ENCODE measurements at places on chromosomes 16 and 17.

GRCh38 chr16:75254359-75254837, 3.0 kb upstream of the BCAR1 start:
- DNase-seq, result no peak

DNA sequence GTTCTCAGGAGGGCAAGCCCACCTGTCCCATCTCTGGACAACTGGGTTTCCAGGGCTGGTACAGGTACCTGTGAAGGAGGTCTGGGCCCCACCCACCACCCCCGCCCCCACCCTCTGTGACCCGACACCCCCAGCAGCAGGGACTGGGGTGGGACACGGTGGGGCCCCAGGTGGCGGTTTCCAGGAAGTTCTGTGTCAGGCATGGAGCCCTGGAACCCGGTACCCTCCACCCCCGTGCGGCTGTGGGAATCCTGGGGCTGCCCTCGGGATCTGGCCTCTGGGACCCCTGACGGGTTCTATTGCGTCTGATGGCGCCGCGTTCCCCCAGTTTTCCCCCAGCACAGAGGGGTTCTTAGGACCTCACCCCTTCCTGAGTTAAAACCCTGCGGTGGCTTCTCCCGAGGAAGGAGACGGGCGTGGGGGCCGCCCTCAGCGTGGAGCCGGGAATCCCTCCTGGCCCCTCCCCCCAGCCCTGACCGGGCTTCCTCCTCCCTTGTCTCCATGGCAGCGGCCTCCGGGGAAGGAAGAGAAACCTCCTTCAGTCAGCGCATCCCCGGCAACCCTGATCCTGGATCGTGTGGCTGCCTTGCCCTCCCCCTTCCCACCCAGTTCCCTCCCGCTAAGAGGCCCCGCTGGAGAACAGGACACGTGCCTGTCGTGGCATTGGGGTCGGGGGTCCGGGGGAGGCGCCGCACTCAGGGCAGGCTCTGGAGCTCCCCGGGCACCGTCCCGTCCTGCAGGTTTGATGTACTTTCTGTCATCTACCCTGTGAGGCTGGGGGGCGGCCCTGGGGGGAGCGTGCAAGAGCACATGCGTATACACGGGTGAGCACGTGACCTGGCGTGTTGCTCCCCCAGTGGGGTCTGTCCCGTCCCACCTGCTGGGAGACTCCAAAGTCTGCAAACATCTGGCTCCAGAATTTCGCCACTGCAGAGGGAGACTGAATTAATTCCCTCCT, 30.3 kb downstream of the CACNA1H start:
- no peak for DNase-seq

DNA sequence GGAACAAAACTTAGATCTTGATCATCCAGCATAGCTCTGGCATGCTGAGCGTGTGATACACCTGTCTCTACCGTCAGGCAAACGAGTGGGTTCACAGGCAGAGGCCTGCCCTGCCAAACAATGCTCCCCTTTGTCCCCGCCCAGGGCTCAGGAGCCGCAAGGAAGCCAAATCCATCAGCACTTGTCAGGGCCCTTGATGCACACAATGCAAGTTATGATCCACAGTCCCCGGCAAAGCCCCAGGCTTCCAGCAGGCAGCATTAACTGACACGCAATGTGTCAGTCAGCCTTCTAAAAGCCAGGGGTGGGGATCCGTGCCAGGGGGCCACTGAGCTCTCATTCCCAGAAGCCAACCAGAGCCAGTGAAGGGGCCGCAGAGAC, 460.9 kb downstream of the SLC39A11 start:
- DNase-seq, result no peak

DNA sequence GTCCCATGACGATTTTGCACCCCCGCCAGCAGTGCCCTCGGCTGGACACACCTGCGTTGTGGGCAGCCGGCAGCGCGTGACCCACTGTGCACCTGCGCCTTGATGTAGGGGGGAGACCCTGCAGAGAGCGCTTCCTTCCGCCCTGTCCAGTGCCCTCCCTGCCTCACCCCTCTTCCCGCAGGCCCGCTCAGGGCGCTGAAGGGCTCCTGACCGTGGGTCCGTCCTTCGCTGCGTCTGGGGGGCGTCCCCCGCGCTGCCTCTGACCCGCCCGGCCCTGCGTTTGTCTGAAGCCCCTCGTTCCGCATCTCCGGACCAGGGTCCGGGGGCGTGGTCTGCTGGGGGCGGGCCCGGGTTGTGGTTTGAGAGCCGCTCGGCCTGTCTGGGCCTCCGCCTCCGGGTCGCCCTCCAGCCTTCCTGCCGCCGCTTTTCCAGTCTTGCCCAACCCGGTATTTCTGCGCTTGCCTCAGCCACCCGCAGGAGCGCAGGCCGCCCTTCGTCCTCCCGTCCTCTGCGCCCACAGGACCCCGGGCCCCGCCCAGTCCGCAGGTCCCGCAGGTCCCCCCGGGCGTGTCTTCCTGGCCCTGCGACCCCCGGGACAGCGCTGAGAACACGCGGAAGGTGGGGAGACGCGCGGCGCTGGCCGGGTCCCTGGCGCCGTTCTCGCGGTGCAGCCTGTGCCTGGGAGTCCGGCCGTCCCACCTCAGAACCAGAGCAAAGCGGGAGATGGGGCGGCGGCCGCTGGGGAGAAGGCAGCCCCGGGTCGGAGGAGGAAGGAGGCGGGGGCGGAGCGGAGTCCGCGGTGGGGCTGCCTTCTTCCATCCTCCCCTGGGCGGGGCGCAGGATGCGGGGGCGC, 4.0 kb upstream of the IL17C start:
- no peak for DNase-seq

GRCh38 chr17:32323811-32324491, 18.0 kb downstream of the C17orf75 start:
- no peak for DNase-seq

DNA sequence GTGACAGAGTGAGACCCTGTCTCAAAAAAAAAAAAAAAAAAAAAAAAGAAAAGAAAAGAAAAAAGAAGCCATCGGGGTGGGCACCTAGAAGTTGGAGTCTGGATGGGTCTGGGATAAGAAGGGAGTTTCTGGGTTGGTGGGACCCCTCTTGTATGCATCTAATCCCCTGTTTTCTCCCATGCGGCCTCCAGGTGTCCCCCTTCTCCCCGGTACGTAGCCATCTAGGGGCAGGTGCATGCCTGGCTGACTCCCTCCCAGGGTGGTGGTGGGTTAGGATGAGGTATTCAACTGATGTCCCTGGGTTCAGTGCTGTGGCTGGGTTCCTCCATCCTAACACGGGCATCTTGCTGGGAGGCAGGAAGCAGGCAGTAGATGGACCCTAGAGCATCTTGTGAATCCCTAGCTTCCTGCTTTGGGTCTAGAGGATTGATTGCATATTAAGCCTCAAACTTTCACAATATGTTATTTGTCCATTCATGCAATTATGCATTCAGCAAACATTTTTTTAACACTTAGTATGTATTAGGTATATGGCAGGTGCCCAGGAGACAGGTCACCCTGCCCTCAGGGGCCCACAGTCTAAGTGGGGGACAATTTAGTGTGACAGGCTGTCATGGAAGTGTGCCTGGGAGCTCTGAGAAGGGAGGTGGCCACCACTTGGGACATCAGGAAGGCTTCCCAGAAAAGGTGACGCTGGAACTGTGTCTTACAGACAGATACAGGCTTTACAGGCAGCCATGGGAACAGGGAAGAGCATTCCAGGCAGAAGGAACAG, 13.1 kb downstream of the FMNL1 start:
- no peak for DNase-seq

DNA sequence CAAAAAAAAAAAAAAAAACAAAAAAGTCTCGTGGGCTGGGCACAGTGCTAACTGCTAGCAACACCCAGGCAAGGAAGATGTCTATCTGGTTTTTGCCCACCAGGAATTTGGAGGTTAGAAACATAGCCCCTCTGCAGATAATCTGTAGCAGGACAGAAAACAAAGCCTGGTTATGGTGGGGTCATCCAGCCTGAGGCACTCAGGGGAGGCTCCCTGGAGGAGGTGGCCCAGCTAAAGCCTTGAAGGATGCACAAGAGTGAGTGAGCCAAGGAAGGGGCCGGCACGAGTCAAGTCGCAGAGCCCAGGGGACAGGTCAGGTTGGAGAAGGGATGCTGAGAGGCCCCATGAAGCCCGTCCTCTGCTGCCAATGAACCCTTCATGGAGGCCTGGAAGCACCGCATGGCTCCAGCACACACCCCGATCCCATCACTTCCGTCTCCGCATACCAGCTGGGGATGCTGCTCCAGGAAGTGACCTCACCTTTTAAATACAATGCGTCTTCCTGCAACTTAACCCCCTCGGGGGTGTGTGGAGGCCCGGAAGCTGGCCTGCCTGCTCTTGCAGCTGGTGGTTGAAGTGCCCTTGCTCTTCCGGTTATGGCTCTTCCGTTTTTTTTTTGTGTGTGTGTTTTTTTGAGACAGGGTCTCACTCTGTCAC, 86.5 kb downstream of the ENGASE start:
- no peak for DNase-seq

- no peak for DNase-seq
These were observed 8.2 kb upstream of the RSKR start for GRCh38 chr17:28622186-28622585.

DNA sequence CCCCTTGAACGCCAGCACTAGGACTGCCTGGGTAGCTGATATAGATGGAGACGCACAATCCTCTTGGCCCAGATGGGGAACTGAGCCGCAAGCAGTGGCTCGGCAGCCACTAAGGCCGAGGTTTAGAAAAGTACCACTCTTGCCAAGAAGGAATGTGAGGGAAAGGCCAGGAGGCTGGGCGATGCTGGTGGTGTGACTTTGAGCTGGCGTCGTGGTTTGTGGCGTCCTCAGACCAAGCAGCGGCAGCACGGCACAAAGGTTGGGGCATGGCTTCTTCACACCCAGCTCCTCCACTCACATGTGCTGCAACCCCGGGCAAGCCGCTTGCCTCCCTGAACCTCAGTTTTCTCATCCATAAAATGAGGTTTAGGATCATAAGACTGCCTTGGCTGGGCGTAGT, 15.6 kb downstream of the DCAKD start:
- DNase-seq, result no peak

DNA sequence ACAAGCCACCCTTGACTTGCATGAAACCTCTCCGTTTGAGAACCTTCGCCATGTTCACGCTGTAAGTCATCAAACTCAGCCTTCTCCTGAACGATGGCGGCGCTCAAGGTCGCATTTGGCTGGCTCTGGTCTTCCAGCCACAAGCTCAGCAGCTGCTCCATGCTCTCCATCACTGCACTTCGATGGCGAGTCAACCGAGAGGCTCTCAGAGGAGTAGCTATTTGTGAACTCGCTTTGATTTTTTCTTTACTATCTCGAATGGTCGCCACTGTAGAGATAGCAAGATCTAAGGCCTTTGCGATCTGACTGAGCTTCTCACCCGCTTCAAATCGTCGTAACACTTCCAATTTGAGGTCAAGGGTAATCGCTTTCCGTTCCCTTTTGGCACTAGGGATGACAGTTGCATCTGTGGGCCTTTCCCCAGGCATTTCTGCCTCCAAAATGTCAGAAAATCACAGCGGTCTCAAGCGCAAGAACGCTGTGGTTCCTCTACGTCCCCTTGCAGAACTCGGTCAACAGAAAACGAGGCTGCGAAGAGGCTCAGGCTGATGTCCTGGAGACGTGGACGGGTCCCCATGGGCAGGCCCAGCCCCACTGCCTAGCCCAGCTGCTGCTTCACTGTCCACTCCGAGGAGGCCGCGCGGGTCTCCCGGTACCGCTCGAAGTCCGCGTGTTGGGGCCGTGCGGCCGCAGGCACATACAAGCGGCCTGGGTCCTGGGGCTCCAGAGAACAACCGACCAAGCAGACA, 23.1 kb downstream of the DEF8 start:
- DNase-seq, result no peak

GRCh38 chr16:371515-372301, 1.4 kb upstream of the MRPL28 start:
- no peak for DNase-seq

GRCh38 chr17:77302682-77303081, 161.9 kb downstream of the SEC14L1 start:
- no peak for DNase-seq

DNA sequence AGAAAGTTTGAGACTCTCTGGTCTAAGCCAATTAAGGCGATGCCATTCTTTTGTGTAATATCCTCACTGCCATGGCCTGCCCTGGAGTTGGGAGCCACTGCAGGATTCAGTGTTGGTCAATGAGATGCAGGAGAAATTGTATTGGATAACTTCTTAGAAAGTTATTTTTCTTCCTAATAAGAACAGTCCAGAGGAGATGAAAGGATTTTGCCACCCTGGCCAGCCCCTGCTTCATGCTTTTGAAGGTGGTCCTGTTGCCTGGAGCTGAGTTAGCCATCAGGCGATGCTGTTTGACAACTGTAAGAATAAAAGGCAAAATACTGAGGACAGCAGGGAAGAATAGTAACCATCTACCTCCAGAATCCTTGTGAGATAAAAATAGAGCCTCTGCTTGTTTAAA, 35.4 kb upstream of the CNTNAP4 start:
- DNase-seq, result no peak

DNA sequence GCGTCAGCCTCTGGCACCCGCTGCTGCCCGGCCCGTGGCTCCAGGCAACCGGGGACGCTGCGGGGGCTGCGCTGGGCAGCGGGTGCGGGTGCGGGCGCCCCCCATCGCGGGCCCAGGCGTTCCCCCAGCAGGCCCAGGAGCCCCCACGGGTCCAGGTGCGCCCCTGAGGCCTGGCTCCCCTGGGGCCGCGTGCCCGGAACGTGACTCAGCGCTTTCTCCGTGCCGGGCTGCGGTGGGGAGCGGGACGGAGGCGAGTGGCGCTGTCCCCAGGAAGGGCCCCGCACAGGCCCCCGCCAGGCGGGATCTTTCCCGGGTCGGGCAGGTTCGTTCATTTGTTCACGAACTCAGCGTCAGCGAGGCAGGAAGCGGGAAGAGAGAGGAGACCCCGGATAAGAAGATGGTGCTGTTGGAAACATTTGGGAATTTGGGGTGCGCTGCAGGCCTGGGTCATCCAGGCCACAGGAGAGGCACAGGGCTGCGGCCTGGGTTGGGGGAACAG, 18.4 kb upstream of the EXOC7 start:
- DNase-seq, result no peak

- DNase-seq, result no peak
These were observed 34.7 kb downstream of the ADCY9 start for GRCh38 chr16:4081521-4082021.

GRCh38 chr16:30354423-30355143, 525 bp downstream of the CD2BP2 start:
- DNase-seq, result no peak

- no peak for DNase-seq
These were observed 18.8 kb downstream of the TTYH2 start for GRCh38 chr17:74231928-74232907.

- DNase-seq, result no peak
These were observed 878.0 kb downstream of the KCNJ18 start for GRCh38 chr17:22570144-22570845.

- no peak for DNase-seq
These were observed 42.4 kb downstream of the GLG1 start for GRCh38 chr16:74564451-74564984.

DNA sequence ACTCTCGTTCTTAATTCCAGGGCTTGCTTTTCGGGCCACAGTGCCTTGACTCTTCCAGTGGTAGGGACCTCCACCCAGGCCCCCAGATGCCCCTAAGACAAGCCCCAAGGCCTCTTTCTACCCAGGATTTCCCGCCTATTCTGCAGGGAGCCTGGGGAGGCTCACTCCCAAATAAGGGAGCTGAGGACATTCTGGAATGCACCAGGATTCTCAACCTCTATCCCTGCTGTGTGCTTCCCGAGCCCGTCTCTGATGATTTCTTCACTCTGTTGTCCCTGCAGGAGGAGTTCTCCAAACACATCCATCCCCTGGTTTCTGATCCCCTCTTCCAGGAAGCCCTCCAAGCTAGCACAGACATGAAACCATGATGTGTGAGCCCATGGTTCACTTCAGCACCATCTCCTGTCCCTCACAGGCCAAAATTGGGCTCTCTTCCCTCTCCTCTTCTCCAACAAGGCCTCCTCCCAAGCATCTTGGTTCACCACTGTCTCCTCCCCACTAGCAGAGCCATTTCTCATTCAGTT, 255.9 kb downstream of the KATNIP start:
- DNase-seq, result no peak

- peak; percentile 99 for DNase-seq
These were observed at the start of gene KCTD13 for GRCh38 chr16:29925781-29926710. KCTD13 (minus strand) TSS chr16:29926226; CDS start chr16:29926033, 193 bp downstream.

Data from GM18507 (cell line).